Pancreas (tissue), 10 donors: ENCODE measurements at places on chromosomes 11 and 22.

DNA sequence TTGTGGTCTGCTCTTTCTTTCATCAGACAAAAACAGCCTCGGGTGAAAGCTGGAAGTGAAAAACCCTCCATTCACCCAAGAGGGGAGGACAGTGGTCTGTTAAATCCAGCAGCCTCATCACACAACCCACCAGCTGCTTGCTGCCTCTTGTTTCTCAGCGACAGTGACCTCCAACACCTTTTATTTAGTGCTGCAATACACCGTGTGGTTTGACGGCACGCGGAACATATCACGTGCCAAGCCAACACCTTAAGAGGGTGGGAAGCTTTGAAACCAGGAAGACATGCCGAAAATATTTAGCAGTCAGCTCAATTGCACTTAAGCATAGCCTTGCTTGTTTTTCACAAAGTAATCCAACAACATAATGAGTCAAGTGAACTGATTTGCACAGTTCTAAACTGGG, 39.8 kb upstream of the POGLUT3 start:
- no peak for DNase-seq

GRCh38 chr11:134758342-134758931, 346.4 kb upstream of the B3GAT1 start:
- DNase-seq, result no peak

DNA sequence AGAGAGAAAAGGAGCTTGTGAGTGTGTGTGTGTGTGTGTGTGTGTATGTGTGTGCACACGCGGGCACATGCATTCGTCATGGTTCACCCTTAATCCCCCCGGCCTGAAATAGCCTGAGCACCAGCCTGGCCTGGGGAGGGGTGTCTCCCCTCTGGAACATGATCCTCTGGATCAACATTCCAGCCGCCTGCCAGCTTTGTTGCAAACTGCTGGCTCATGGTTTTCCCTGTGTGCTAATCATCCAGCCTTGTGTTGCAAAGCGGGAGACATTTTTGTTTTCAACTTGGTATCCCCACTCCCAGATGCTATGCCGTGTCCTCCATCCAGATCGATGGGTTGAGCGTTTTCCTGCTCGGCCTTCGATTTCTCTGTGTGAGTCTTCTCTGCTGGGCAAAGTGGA, 94.3 kb downstream of the FEZ1 start:
- no peak for DNase-seq

GRCh38 chr11:96340555-96340885, 2.5 kb downstream of the MAML2 start:
- DNase-seq, result no peak

DNA sequence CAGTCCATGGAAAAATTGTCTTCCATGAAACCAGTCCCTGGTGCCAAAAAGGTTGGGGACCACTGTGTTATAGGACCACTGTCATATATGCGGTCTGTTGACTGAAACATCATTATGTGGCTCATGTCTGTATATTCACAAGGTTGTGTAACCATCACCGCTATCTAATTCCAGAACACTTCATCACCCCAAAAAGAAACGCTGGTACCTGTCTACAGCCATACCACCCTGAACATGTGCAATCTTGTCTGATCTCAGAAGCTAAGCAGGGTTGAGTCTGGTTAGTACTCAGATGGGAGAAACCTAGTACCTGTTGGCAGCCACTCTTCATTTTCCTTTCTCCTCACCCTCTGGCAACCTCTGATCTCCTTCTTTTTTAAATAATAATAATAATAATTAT, 12.9 kb upstream of the PIK3IP1 start:
- no peak for DNase-seq

- DNase-seq, result no peak
These were observed 236.8 kb downstream of the DCDC1 start for GRCh38 chr11:31132531-31133421.

DNA sequence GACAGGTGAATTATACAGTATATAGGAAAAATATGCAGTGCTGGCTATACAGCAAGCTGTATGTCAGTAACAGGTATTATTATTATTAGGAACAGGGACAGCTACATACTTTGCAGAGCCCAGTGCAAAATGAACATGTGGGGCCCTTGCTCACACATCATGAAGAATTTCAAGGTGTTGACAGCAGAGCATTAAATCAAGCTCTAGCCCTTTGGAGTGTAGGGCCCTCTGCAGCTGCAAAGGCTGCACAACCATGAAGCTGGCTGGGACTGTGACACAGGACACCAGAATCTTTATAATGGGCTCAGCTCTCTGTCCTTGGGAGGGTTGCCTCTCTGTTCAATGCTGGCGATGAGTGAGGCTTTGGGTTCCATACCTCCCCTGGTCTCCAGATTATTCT, 44.9 kb upstream of the DAGLA start:
- no peak for DNase-seq

DNA sequence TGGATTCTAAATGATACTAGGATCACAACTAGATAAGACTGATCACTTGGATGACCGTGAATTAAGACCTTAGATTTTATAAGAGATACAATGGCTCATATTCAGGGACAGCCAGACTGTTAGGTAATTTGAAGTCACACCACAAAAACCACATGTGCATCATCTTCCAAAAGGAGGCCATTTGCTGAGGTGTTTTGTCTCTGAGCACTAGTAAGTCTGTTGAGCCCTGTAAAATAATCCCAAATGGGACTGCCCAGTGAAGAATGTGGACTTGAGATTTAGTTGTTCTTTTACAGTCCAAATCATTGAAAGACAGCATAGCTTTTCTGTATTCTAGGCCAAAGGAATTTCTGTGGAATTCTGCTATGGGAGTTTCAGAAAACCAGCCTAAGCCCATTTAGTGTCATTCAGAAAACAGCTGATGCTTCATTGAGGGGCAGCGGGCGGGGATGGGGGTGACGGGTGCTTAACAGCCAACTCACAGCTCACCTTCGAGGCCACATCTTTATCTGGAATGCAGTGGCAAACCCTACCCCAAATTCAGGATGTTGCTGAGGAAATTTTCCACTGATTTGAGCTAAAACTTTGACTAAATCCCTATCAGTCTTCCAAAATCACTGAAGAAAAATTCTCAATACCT, 80.1 kb upstream of the BIRC3 start:
- DNase-seq, result no peak

GRCh38 chr11:44766972-44767278, 40.2 kb downstream of the TSPAN18 start:
- DNase-seq, result no peak

DNA sequence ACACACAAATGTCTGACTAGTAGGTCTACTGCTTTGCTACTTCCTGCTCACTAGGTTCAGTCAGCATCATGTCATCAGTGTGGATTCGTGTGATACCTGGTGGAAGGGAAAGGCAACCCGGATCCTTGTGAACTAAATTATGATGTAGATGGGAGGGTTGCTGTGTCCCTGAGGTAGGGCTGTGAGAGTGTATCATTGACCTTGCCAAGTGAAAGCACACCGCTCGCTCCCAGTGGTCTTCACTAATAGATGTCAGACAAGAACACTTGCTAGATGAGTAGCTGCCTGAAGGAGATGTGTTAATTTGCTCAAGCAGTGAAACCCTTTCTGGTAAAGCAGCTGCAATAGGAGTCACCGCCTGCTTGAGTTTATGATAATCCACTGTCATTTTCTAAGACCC, 119.4 kb downstream of the WNT7B start:
- no peak for DNase-seq

- no peak for DNase-seq
These were observed 9.4 kb upstream of the PPM1F start for GRCh38 chr22:21961886-21962654.

- DNase-seq, result peak; percentile 22
These were observed 12.2 kb upstream of the NNMT start for GRCh38 chr11:114284021-114284420.

DNA sequence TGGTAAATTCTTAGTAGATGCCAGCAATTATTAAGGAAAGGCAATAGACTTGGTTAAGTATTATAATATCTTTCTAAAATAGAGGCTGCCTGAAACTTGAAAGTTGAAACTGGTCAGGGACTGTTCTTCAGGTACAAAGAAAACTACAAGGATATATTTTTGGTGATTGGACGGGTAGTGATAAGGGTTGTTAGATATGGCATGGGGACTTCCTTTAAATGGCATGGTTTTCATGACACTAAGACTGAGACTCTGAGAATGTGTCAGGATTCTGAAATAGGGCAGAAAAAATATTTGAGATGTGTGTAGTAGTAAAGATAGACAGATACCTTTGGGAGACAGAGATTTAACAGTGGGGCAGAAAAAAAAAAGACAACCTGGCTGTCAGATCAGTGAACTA, 108.4 kb upstream of the SLC5A12 start:
- DNase-seq, result no peak

GRCh38 chr11:86818462-86819192, 18.3 kb downstream of the PRSS23 start:
- DNase-seq, result no peak

DNA sequence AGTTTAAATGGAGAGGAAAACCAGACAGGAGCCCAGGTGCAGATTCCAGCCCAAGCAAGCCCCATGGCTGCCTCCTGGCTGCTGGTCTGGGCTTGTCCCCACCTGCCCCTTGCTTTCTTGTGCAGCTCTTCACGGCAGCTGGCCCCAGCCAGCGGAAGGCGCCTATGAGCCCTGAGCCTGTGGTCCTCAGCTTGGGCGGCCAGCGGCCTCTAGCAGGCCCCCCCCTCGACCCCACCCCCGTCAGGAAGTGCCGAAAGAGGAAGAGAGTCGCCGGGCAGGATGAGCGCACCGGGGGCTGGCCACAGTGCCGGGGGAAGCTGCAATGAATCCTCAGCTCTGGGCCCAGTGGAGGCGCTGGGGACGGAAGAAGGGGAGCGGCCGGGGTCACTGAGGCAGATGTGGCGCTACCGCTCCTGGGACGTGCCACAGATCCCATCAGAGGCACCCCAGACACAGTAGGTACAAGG, 2.1 kb upstream of the DGKZ start:
- DNase-seq, result no peak

DNA sequence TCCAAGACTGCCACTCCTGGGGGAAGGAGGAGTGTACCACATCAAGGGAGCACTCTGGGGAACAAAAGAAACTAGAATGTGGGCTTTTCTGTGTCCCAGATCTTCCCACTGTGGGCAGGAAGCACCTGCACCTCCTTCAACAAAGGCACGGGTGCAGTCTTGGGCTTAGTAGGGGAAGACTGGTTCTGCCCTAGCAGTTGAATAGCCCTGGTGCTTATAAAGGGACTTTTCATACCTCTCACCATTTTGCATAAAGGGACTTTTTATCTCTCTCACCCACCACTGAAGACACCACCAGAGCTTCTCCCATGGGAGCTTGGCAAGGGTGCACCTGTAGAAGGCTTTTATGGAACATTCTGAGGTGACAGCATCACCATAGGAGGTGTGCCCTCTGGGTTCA, 65.8 kb upstream of the MS4A8 start:
- no peak for DNase-seq

DNA sequence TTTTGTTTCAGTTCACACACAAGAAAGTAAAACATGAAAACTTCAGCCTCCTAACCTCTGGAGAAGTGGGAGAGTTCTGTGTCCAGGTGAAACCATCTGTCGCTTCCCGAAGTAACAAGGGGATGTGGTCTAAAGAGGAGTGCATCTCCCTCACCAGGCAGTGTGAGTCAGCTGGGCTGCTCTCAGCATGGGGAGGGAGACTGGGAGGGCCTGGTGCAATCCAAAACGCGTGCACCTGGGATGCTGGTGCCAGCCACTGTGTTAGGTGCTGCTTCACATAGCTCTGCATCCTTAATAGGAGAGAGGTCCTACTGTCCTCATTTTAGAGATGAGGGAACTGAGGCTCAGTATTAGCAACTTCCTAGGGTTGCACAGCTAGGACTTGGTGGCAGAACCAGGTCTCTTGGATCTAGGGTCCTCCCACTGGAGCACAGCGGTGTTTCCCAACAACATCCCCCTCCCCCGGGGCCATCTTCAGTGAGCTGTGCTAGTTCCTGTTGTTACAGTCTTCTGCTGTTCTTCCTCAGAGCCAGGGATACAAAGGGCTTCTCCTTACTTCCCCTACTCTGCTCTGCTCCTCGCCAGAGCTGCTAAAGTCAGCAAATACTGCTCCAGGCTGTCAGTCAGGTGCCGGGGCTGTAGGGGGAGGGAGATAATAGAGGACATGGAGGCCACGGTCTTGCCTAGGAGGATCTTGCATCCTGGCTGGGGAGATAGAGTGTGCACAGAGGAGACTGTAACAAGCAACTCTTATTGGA, 8.0 kb downstream of the IL10RA start:
- no peak for DNase-seq

DNA sequence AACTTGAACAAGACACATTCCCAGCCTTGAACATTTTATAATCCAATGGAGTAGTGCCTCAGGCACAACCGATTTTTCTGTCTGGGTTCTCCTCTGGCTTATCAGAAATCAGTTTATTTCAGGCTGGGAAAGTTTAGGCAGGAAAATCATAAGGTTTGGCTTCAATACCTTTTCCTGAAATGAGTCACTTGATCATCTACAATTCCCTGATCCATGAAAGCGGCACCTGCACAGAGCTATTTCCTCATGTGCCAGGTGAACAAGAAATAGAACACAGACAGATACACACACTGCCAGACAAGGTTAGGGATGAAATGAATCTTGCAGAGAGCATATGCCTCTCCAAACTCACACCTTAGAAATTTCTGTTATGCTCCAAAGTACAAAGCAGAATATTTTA, 106.7 kb upstream of the OR9G4 start:
- no peak for DNase-seq

GRCh38 chr11:110430267-110431050, 711 bp downstream of the FDX1 start:
- peak; percentile 76 for DNase-seq

- no peak for DNase-seq
These were observed 5.4 kb downstream of the BEST1 start for GRCh38 chr11:61955422-61956135.

DNA sequence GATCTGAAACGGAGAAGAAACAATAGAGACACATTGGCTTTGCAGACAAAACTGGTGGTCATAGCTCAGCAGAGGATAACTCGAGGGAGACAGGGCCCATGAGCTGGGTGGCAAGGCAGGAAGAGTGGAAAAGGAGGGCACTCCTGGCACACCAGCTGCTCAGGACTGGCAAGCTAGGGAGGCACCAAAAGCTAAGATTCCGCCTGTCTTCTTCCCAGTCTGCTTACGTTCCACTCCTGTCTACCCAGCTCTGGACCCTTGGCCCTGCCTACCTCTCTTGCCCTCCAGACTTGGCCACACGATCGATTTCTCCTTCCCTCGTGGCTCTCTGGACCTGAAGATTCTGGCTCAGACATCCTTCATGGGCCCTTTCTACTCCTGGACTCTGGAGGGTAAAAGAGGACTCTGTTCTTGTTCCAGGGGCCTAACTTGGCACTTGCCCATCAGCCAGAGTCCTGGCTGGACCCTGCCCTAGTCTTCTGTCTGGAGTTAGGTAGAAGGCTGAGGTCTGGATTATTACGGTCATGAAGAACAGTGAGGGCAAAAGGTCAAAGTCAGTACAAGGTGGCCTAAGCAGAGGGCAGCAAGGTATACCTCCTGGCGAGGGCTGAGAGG, 115.2 kb upstream of the PITPNB start:
- DNase-seq, result no peak

- no peak for DNase-seq
These were observed 51.8 kb downstream of the SCUBE1 start for GRCh38 chr22:43291381-43291780.

DNA sequence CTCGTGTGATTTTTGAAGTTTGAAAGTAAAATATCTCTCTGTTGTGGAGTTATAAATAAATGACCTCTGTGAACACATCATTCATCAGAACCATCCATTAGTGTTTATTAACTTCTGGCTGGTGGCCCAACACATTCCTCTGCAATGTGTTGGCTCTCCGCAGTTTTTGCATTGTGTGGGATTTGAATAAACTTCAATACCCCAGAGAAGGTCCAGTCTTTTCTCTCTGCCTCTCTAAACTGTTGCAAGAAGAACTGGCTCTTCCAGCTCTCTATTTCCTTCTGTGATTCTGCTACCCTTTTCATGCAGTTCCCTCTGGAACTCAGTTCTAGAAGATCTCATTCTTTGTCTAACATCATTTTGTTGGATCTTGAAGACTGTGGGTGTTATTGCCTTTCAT, 125.0 kb upstream of the ARHGAP42 start:
- no peak for DNase-seq
